ENCODE measurements at places on chromosomes 3 and 15.

DNA sequence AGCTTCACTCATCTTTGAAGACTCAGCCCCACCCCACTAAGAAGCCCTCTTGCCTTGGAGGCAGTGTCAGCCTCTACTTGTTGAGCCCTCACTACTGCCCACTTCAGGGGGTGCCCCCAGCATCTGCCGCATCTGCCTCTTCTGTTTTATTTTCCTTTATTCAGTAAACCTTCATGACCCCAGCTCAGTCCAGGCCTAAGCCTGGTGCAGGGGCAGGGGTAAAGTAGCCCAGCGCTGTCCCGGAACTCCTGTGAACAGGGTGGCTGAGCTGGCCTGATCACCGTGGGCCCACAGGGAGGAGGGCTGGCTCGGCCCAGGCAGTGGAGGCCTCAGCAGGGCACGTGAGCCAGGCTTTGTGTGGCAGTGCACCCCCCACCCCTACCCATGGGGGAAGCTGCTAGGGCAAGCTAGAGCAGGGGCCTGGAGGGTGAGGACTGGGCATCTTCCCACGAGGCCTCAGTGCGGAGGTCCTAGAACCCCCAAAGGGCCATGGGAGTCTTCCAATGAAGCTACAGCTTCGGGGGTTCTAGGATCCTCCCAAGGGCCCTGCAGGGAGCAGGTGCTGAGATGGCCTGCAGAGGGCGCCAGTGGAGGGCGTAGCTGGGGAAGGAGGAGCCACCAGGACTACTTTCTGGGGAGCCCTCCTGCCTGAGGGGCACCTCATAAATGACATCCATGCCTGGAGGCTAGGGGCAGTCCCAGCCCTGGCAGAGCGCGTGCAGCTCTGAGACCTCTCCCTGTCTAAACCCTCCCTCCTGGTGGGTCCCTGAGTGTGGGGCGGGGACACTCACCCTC lies 36.0 kb downstream of the TSPAN3 start:
- DNase-seq: no peak

DNA sequence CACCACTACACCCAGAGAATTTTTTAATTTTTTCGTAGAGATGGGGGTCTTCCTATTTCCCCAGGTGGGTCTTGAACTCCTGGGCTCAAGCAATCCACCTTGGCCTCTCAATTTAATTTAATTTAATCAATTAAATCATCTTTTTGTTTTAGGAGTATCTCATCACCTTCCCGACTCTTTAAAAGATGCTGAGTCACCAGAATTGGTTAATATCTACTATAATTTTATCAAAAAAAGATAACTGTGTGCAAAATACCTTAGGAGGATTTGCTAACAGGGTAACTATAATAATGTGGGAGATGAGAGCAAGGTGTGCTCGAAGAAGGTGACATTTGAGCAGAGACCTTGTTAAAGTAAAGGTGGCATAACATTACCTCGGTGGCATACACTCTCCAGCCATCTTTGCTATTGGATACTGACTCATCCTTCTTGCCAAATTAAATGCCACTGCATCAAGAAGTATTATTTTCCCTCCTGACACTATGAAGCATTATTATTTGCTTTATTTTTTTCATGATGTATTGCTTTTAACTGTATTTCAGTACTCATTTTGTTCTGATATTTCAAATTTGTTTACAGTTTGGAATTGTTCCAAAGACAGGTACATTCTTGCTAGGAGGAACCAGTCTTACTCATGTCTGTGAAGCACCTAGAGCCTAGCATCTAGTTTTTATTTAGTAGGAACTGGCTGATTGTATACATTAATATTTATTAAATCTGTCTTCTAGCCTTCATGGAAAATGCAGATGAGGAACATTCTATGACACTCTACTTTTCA lies 200.7 kb downstream of the MBNL1 start:
- no peak for DNase-seq

DNA sequence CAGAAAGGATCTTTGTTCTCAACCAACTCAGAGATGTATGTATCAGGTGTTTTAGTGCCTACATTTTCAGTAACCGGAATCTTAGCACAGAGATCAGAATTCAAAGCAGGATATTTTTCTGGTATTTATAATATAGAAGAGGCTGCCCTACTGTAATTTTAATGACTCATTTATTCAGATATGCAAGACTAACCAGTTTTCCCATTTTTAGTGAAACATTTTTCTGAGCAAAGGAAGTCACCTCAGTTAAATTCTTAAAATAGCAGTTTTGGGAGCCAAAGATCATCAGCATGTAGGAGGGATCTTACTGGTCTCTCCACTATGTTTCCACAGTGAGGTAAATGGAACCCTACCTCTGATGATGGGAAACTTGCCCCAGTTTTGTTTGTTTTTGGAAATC lies 42.0 kb downstream of the SRP14 start:
- no peak for DNase-seq

GRCh38 chr3:140081887-140082286 lies 146.9 kb downstream of the CLSTN2 start:
- no peak for DNase-seq

GRCh38 chr15:71451130-71451529 lies 335.9 kb downstream of the THSD4 start:
- DNase-seq: no peak

GRCh38 chr3:106114848-106115247 lies 246.0 kb upstream of the CBLB start:
- DNase-seq: no peak

DNA sequence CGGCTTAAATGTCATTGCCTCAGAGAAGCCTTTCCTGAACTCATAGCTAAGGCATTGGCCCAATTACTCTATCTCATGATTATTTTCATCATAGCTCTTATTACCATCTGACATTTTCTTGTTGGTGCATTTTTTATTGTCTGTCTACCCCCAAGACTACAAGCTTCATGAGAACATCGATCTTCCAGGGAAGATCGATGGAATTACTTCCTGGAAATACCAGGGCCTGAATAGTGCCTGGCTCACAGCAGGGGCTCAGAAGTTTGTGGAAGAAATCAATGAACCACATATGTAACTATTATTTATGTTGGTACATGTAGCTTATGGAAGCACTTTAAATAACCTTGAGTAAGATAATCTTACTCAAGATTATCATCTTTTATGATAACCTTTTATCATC lies 7.7 kb upstream of the MEF2A start:
- DNase-seq: no peak

DNA sequence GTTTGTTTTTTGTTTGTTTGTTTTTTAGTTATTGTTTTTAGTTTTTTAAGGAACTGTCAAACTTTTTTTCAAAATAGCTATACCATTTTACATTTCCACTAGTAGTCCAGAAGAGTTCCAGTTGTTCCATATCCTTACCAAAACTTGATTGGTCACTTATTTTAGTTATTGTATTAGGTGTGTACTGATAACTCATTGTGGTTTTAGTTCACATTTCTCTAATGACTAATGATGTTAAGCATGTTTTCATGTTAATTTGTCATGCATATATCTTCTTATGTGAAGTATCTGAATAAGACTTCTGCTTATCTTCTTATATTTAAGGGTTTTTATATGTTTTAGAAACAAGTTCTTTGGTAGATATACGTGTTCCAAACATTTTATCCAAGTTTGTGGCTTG lies 89.5 kb downstream of the CD200R1L start:
- DNase-seq: no peak

DNA sequence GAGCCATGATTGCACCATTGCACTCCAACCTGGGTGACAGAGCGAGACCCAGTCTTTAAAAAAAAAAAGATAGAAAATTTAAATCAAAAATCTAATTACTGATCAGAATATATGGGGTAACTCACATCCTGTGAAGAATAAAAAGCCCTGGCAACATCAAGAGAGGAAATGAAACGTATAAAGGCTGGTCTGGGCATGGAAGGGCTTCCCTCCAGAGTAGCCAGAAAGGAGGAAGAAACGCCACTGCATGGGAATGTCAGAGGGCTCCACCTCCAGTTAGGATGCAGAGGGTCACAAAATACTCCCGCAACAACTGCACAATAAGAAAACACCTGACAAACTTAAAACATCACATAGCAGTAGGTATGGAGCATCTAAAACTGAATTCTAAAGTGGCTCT lies 4.9 kb upstream of the IQCF1 start:
- no peak for DNase-seq

DNA sequence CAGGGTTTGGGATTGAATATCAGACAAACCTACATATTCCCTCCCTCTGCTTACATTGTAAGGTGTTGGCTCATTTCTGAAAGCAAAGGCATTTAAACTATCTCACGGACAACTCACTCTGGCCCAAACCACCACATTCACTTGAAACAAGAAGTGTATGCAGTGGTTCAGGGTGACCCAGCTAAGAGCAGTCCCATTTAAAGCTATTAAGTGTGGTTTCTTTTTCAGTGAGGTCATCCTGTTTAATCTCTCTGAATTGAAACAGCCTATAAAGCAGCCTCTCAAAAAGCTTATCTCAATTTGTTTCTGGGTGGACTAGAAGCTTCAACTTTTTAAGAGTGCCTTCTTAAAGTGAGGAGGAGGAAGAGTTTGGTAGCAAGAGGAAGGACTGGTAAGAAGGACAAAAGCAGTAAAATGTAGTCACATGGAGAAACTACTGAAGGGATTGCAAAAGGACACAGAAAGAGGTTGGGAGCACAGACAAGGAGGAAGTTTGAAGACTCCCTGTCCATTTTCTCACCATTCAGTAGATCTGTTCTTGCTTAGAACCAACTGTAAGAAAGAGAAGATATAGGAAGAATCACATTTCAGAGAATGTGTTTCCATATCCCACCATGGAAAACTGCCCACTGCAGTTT lies 151.6 kb downstream of the TMCO5A start:
- DNase-seq: no peak

DNA sequence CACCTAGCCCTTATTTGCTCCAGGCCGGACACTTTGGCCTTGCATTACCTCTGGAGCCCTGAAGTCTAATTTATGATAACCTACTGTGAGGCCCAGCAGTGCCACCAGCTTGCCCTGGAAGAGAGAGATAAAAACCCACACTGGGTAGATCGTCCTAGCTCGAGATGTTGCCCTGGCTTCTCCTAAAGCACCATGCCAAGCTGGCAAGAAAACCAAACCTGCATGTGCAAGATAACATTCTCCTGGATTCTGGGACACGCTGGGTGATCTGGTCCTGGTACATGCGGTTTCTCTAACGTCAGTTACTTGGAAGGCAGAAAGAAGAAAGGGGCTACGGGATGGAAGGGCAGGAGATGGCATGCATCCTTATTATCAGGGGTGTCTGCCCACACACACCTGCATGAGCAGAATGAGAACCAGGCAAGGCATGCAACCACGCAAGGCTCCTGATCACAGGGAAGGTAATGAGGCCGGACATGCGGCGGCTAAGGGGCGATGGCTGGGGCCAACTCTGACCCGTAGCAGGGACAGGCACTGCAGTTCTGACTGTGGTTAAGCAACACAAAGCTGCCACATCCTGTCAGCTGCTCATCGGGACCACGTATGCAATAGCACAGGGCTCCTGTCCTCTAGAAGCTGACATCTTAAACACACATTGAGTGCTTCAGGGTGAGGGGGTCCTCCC lies 73.0 kb downstream of the OXNAD1 start:
- peak; percentile 17 for DNase-seq

- no peak for DNase-seq
These were observed 5.7 kb downstream of the IFRD2 start for GRCh38 chr3:50286322-50287227.

DNA sequence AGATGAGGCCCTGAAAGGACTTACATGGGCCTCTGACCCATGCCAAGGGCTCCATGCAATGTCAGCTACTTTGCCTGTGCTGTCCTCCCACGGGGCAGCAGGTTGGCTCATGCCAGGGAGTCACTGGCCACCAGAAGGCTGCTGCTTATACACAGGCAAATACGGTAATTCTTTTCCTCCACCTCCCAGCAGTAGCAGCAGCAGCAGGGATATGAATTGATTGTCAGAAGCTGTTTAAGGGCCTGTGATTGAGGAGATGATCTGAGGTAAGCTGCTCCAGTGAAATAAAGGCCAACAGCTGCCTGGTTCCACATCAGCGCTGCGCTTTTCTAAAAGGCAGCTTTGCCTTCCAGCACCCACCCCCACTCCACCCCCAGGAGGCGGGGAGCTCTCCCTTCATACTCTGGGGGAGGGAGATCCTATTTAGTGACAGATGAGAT lies 250.5 kb downstream of the SHQ1 start:
- no peak for DNase-seq

DNA sequence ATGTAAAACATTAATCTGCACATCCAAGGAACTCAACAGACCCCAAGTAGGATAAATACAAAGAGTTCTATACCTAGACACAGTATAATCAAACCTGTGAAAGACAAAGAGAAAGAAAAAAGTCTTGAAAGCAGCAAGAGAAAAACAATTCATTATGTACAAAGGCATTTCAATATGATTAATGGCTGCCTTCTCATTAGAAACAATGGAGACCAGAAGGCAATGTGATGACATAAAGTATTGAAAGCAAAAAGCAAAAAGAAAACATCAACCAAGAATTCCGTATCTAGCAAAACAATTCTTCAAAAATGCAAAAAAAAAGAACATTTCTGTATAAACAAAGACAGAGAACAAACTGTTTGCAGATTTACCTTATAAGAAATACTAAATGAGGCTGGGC lies 81.1 kb downstream of the XXYLT1 start:
- DNase-seq: no peak

- no peak for DNase-seq
These were observed 186.6 kb upstream of the NSMCE3 start for GRCh38 chr15:29456255-29456654.

DNA sequence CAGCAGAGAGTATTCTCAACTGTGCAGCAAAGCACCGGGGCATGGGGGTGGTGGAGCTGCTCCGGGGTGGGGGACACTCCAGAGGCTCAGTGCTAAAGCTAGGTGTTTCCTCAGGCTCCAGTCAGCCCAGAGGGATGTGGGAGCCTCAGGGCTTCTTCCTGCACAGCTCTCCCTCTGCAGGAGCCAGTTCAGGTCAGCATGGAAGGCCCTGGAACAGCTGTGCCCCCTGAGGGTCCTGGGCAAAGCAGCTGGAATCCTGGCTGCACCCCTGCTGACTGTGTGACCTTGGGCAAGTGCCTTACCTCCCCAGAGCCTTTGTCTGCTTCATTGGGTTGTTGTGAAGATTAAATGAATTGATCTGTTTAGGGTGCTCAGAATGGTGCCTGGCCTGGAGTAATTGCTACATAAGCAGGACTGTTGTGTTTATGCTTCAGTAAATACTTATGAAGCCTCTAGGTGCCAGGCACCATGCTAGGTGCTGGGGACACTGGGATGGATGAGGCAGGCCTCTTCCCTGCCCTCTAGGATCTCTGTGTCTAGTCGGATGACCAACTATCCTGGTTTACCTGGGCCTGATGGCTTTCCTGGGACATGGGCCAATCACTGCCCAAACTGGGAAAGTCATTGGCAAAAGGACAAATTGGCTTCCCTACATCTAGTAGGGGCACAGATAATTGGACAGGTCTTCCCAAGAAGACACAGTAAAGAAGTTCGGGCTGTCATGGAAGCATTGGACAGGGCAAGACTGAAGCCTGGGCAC lies 64.2 kb upstream of the LCTL start:
- no peak for DNase-seq

DNA sequence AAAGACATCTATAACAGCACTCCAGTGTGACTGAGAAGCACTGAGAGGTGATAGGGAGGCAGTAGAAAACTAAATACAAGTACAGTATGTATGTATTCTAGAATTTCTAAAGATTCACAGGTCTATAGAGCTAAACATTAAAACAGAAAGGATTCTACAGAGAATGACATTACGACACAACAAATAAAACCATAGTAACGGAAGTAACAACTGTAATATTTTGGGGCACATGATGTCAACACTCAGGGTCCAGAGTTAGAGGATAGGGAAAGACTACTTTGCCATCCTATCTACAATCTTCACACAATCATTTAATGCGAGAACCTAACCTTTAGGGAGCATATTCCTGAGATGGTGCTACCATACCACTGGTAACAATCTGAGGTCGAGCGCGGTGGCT lies 13.6 kb downstream of the UBXN7 start:
- DNase-seq: no peak

GRCh38 chr3:87413814-87414213 lies 137.4 kb upstream of the POU1F1 start:
- no peak for DNase-seq

Measured in activated CD8-positive, alpha-beta memory T cell treated with anti-CD3 and anti-CD28 coated beads for 4 hours (primary cell).